C1 segment of cervical spinal cord (tissue), 14 donors: ENCODE measurements at places on chromosomes 16 and 17.

- peak; percentile 82 for DNase-seq
Observed at GRCh38 chr16:30063893-30064728, 1.4 kb upstream of the ALDOA start.

DNA sequence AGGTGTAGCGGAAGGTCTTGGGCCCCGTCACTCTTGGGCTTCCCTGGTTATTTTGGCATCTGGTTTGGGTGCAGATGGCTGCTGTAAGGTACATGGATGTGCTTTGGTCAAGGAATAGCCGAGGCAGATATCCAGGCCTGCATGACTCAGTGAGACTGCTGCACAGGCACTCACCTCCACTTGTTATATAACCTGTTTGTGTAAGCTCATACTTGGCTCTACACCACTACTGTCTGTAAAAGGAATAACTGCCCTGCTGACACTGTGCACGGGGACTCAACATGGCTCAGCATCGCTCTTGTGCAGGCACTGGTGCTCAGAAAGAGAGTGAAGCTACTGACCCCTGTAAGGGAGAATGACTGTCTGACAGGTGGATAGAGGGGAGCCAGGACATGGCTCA, 42.3 kb upstream of the ARL4D start:
- DNase-seq = no peak

DNA sequence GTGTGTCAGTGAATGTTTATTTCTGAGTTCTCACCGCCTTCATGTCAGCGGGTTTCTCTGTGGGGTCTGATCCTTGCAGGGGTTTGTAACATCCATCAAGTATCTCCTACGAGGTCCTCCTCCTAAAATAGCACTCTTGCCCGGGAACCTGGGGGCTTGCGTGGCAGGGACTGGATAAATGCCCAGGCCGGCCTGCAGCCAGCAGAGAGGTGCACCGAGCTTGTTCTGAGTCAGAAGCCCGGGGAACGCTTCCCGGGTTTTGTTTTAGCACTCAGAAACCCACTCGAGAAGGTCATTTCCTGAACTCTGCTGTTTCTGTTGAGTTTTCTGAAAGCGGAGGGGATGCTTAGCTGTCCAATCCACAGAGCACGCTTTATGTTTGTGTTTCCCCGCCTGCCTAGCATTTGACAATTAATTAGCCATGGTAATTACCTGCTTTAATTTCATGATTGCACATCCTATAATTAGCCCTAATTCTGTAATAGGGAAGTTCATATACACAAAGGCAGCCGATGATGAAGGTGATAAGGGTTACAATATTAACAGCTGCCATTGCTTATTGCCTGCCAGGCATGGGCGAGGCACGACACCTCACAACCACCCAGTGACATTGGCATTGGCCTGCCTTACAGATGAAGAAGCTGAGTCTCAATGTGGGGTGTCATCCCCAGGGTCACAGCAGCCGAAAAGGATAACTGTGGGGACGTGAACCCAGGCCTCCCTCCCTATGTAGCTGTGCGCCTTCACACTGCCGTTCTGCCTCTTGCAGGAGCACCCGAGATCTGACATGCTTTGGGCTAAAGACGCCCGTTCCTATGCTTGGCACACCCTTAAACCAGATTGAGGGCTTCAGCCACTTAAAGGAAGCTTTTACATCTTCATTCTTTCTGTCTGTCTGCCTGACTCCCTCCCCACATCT, 333.1 kb downstream of the CPPED1 start:
- no peak for DNase-seq

- DNase-seq = no peak
Observed at GRCh38 chr16:14244196-14245010, 173.3 kb downstream of the MRTFB start.

DNA sequence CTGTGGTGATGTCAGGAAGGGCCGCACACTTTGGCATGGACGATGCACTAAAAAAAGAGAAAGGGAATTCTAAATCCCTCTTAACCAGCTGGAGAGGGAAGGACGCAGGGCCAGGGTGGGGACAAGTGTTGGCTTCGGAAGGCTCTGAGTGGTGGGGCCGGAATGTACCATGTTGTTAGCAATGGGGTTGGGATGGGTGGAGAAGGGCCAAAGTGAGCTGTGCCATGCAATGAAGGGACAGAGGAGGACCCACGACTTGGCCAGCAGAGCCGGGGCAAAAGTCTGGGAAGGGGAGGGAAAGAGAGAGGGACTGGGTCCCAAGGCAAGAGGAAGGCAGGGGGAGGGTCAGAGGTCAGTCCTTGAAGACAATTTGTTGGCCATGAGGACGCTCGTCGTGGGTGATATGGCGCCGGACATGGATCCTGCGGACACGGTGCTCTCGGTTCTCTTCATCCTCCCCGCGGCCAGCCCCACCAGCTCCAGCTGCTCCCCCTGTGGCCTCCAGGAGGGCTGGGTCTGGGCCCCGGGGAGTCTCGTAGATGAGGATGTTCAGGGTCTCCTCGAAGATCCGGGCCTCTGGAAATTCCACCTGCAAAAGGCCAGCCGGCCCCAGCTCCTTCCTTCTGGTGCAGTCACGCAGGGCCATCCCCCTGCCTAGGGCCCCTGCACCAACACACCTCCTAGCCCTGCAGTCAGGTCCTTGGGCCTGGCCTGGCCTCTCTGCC, 6.4 kb downstream of the ASPHD1 start:
- DNase-seq = no peak

- DNase-seq = no peak
Observed at GRCh38 chr16:5884996-5885395, 787.4 kb upstream of the EEF2KMT start.

DNA sequence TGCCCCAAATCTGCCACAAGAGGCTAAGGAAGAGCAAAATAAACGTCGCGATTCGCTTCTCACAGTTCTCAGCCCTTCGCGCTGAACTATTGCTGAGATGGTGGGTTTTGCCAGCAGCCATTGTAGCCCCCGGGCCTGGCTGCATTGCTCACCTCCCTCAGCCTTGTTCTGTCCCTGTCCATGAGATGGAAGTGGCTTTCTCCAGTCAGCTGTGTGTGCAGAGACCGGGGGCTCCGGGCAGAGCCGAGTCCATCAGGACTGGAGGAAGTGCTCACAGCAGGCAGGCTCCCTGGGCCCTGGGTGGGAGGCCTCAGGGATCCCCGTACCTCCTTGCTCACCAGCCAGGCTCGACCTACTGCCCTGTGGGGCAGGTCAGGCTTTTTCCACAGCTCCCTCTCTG, 27.6 kb upstream of the CAPN15 start:
- DNase-seq = no peak

- no peak for DNase-seq
Observed at GRCh38 chr17:44867841-44868240, 20.2 kb downstream of the HIGD1B start.

GRCh38 chr16:30761427-30761927, 385 bp downstream of the CFAP119 start:
- DNase-seq = no peak

DNA sequence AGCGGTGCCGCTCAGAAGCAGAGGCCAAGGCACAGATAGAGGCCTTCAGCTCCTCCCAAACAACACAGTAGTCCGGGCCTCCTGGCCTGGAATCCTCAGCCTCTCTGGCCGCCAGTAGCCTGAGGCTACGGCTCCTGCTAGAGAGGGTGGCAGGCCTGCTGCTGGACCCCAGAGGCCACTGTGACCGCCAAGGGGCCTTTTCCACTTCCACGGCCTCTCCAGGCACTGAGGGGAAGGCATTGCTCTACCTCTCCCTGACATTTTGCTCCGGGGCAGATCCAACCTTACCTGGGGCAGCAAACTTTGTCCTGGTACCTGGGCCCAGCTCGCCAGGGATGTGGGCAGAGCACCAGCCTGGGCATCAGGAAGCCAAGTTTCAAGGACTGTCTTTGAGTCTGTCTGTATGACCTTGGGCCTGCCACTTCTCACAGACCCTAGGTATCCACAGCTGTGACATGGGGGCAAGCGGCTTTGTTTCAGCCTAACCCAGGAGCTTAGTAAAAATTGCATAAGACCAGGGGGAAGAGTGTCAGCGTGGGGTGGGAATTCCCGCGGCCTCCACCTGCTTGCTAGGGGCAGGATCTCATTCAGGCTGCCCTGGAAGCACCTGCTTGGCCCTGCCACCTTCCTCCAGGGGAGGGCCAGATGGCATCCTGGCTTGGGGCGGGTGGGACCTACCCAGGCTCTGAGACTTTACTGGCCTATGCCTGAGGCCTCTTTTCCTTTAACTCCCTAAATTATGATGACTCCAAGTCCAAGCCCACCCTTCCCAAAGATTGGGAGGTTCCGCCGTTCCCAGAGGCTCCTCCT, 33.2 kb downstream of the ADGRG5 start:
- DNase-seq = no peak

DNA sequence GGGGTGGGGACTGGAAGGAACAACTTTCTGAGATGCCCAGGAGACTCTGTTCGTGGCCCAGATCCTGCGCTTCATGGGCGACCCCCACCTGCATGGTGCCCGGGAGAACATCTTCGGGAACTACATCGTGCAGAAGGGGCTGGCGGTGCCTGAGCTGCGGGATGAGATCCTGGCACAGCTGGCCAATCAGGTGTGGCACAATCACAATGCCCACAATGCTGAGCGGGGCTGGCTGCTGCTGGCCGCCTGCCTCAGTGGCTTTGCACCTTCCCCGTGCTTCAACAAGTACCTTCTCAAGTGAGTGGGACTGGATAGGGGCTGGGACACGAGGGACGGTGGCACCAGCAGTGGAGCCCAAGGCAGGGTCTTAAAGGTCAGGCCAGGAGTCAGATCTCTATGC, 37.3 kb downstream of the MYO15A start:
- DNase-seq = no peak

DNA sequence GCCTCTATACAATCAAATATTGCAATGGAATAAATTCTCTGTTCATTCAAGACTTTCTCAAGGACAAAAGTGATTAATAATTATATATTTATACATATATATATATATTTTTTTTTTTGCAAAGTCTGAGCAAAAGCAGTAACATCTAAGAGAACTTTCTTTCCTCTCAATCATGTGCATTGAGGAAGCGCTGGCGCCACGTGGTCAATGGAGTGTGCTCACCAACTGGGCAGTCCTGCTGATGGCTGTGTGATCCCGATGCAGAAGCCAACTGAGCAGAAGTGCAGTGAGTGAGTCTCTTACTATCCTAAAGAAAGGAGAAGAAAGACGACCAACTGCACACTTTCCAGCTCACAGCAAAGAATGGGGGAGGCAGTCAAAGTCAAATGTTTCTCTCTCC, 37.2 kb upstream of the ULK2 start:
- DNase-seq = no peak

DNA sequence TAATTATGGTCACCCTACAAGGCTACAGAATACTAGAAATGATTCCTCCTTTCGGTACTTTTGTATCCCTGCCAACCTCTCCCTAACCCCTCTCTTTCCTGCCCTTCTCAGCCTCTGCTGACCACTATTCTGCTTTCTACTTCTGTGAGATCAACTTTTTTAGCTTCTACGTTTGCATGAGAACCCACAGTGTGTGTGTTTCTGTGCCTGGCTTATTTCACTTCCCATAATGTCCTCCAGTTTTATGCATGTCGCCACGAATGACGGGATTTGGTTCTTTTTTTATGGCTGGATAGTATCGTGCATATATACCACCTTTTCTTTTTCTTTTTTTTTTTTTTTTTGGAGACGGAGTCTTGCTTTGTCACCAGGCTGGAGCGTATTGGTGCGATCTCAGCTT, 92.1 kb downstream of the RAP1GAP2 start:
- DNase-seq = no peak

GRCh38 chr17:18932360-18933055, 19.5 kb upstream of the SLC5A10 start:
- DNase-seq = no peak

GRCh38 chr17:73466704-73467433, 155.1 kb upstream of the CDC42EP4 start:
- no peak for DNase-seq

GRCh38 chr17:40714473-40714872, 10.9 kb upstream of the KRT24 start:
- no peak for DNase-seq

DNA sequence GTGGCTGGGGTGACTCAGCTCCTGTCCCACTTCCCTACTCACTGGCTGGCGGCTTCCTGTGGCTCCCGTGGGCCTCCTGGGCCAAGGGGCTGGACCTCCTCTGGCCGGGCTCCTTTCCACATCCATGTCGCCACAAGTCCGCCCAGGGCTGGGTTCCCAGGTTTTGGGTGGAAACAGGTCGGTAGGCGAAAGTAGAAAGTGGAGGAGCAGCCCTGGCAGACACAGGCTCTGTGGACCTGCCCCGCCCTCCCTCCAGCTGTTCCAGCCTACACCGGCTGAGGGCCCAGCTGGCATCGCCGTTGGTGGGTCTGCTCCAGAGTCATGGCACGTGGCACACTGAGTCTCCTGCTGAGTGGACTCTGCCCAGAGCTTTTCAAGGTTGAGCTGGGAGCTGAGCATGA, 28.7 kb downstream of the GSE1 start:
- DNase-seq = no peak

- peak; percentile 43 for DNase-seq
Observed at GRCh38 chr17:21397341-21398190, 21.4 kb downstream of the KCNJ12 start.

- DNase-seq = no peak
Observed at GRCh38 chr17:44402564-44403172, 13.2 kb upstream of the ITGA2B start.

GRCh38 chr16:23125277-23125676, 24.0 kb downstream of the USP31 start:
- DNase-seq = no peak

DNA sequence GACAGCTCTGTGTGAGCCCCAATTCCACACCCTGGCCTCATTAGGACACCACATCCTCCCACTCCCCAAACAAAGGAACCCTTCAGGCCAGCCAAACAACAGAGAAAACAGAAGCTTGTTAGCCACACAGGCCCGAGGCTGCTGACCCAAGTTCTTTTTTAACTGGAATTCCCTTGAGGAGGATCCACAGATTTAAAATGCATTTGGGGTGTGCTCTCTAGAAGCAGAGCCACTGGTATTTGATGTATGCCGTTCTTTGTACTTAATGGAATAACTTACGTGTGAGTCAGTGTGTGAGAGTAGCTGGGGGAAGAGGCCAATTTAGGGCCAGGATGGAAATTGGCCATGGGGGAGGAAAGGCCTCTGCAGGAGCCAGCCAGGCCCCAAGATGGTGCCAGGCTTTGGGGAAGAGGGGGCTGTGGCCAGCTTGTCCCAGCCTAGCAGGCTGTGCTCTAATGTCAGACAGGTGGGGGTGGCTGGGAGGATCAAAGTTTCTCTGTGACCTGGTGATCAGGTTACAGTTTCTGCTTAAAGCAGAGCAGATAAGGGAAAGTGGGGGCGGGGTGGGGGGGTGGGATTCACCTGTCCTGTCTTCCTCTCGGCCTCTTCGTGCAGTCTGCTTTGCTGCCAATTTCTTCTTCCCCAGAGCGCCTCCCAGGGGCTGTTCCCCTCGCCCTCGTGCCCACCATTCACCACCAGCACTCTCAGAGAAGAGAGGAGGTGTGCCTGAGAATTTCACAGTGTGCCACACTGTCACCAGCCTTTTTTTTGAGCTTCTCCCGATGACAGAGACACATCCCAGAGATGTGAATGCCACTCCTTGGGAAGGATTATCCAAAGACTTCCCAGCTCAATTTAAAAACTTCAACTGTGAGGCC, 50.8 kb downstream of the TOM1L2 start:
- no peak for DNase-seq
